ENCODE measurements at places on chromosomes 1 and 21.

DNA sequence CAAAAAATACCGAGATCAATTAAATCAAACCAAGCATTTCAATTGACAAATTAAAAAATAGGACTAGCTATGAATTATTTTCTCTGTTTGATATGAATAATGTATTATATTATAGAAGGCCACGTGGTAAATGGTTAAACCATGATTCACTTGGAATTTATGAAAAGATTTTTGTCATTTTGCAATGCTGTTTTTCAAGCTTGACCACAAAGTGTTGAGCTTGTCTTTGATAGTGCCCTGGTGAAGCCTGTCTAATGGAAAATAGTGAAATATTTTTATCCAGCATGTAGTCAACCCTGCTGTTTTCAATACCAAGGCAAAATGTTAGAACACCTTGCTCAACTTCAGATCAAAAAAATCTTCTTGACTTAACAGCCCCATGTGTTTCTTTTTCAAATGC, 288.0 kb upstream of the PRMT6 start:
- DNase-seq, result no peak

DNA sequence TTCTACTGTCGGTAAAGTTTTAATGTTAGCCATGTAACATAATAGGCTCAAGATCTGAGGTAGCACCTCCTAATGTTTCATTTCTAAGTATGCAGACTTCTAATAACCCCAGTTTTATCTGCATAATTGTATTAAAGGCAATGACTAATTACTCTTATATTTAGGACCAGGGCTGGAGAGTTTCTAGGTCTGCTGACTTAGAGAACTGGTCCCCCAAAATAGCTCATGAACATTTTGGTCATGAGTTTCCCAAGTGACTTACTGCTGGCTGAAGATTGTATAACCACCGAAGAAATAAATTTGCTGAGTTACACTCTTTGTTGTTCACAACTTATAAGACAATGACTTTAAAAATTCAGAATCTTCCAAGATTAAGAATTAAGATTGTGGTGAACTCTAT, 197.8 kb upstream of the TNR start:
- DNase-seq, result no peak

DNA sequence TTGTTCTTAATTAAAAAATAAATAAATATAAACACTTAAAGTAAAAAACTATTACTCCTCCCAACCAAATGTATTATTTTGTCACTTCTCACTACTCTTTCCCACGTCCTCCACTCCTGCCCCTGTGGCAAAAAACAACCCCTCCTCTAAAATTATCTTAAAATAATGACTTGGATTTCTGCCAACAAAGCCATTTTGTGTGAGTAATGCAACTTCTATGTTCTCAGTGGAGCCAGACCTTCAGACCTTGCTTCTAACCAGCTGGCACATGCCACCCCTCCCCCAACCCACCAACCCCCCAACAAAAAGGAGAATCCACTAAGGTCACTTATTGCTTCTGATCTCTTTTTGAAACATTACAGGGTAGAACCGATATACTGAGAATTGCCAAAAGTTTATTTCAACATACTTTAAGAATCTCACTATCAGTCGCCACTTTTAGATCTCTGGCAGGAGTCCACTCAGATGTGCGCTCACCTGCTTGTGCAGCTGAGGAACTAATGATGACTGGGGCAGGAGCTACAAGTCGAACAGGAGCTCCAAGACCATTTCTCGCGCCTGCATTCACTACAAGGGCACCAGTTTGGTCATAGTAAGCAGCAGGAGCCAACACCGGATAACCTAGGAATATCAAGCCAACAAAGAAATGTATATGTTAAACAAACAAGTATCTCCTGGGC, 58.3 kb upstream of the SDC3 start:
- peak; percentile 94 for DNase-seq

DNA sequence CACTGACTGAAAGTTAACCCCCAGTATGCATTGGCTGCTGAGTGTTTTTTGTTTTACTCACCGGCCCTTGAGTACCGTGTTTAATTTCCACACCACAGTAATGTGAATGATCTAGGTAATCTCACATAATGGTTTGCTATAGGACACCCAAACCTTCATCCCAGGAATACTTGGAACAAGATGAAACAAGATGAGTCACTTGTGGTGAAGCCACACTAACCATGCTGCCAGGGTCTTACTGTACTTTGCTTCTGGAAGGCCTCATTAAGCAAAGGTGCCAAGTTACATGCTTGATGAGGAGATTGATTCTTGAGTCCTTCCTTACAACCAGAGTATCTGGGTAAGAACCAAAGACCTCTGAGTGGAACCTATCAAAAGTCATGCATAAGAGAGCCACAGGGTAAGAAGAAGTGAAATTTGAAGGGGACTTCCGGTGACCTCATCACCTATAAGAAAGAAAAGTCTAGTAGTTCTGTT, 163.3 kb downstream of the NRIP1 start:
- no peak for DNase-seq

DNA sequence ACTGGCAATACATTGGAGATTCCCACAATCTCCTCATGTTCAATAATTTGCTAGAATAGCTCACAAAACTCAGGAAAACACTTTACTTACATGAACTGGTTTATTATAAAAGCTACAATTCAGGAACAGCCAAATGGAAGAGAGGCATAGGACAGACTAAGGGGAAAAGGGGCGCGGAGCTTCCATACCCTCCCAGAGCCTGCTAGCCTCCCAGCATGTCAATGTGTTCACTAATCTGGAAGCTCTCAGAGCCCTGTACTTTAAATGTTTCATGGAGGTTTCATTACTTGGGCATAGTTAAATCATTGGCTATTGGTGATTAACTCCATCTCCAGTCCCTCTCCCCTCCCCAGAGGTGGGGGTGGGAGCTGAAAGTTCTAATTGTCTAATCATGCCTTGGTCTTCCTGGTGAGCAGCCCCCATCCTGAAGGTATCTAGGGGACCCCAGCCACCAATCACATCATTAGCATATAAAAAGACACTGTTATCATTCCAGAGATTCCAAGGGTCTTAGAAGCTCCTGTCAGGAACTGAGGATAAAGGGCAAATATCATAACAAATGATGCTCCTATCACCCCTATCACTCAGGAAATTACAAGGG, 10.9 kb upstream of the DMRTB1 start:
- DNase-seq, result no peak

- no peak for DNase-seq
Measured at GRCh38 chr1:30446508-30446907, 276.9 kb downstream of the MATN1 start.

DNA sequence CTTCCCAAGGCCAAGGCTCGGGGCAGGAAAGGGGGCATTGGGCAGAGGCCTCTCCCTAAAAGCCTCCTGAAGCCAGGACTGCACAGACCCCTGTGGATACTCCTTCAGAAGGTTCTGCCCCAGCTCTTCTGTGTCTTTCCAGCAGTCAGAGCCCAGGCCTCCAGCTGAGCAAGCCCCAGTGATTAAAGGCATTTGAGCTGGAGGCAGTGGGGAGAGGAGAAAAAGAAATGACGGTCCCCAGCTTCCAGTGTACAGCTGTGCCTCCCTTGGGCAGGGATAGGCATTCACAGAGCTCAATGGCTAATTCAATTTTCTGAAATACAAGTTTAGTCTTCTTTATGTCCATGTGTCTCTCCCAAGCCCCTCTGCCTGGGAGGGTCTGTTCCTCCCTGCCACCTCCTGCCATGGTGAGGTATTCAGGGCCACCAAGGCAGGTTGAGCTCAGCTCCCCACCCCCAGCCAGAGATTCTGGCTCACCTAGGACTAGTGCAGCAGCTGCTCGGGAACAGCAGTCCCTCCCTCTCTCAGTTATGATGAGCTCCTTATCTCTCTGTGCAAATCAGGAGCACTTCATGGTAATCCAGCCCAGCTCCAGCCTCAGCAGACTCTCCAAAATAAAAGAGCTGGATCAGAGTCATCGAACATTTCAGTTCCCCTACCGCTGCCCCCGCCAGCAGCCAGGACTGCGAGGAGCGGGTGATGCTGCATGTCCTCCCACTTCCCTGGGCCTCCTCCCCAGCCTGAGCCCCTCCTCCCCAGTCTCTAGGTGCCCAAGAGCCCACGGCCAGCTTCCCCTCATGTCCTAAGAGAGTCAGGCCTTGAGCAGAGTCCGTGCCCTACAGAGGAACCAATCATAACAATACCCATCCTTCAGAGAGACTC, 208.4 kb upstream of the ZC3H12A start:
- DNase-seq, result no peak

DNA sequence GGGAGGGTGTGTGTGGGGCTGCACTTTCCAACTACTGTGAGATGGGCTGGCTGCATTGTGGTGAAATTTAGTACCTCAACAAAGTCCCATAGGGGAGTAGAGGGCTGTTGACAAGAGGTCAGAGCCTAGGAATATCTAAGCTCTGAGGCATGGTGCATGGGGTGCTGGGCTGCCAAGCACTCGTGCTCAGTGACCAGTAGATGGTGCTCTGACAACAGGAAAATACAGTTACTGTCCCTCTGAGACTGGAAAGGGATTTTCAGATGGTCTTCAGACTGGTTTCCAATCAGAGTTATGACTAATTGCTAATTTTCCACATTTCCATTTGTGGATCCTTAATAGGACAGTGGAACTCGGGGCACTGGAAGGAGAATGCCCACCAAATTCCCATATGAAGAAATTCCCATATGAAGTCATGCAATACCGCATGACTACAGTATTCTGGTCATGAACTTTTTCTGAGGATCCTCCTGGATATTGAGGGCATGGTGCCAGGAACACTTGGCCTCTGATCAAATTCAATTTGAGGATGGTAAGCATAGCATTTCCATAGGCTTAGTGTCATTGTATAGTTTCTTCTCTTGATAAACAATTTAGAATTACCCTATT, 4.1 kb upstream of the CACNA1E start:
- peak; percentile 76 for DNase-seq

Data from COR-L47 (cell line).